IPS DF 19.7 (cell line): ENCODE measurements at places on chromosomes 1 and 21.

GRCh38 chr1:29473161-29473855, 237.0 kb downstream of the PTPRU start:
- no peak for DNase-seq

DNA sequence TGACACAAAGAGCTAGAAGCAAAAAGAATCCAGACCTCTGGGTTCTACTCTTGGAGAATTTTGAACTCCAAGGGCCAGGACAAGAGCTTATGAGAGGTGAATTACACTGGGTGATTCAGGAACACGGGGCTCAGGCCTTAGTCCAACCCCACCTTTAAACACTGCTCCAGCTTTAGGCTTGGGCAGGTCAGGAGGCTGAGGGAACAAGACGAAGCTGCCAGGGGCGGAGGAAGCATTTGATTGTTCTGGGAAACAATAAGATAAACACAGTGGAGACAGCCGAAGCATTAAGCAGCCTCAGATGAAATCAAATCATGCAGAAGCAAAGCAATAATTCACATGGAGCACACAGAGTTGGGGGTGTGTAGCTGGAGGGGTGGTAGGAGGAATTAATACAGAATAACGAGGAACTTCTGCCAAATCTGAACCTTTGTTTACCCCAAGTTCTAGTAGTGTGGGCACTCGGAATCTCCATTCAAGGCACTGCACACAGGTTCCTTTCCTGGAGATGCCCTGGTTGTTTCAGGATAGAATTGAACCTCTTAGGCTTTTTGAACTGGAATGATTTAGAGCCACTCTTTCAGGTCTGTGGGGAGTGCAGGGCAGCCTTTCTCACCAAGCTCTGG, 93.2 kb downstream of the PLXNA2 start:
- DNase-seq, result no peak

- DNase-seq, result no peak
Observed at GRCh38 chr21:45294509-45295291, 7.0 kb upstream of the POFUT2 start.

- DNase-seq, result no peak
Observed at GRCh38 chr1:37793773-37794371, at the start of gene MANEAL. MANEAL (plus strand) TSS chr1:37793847; CDS start chr1:37794183, 336 bp downstream.

DNA sequence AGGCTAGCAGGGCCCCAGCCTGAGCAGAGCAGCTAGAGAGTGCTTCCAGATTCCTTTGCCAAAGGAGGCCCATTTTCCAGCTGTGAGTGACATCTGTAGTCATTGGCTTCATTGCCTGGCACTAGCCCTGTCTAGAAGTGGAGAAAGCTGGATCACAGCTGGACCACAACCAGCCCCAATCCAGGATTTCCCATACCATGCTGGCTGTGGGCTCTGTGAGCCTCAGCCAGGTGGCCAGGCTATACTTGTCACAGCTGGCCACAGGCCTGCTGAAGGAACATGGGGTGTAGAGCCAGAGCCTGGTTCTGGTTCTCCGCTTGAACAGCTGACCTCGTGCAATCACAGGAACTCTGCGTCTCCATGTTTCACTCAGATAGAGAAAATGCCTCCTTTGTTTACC, 36.6 kb downstream of the RIMKLA start:
- no peak for DNase-seq

DNA sequence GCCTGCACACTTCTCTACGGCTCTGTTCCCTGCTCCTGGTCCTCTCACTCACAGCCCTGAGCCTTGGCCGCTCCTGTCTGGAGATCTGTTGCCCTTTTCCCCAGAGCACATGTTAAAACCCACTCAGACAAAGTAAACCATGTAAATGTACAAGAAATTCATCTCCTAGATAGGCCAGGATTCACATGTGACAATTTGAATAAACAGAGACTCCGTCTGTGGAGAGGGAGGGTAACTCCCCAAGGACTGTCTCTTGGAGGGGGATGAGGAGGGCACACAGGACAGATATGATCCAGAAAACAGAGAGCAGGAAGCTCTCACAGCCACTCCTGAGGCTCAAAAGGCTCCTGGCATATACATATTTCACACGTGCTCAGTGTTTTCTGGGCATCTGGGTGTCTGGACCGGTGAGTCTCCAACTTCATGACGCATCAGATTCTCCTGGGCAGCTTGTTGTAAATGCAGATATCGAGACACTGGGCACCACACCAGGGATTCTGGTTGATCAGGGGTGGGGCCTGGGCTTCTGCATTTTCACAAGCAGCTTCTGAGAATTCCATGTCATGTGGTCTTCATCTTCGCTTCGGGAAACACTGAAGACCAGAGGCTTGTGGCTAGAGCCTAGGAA, 6.4 kb upstream of the KAZN start:
- no peak for DNase-seq

- DNase-seq, result no peak
Observed at GRCh38 chr1:84598418-84598817, 24.2 kb upstream of the CTBS start.

DNA sequence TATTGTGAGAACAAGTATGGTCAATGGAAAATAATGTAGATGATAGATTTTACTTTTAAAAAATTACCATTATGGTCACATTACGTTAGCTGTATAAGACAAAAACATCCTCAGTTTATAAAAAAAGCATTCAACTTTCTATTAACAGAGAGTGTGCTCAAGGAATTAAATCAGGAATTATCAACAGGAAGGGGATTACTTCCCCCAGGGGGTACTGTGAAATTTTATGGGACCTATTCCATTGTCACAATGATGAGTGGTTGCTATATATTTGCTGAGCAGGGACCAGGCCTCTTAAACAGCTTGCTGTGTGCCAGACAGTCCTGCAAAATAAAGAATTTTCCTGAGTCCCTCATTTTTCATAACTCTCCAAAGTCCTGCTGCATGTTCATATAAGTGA, 21.2 kb downstream of the JAM2 start:
- DNase-seq, result no peak

DNA sequence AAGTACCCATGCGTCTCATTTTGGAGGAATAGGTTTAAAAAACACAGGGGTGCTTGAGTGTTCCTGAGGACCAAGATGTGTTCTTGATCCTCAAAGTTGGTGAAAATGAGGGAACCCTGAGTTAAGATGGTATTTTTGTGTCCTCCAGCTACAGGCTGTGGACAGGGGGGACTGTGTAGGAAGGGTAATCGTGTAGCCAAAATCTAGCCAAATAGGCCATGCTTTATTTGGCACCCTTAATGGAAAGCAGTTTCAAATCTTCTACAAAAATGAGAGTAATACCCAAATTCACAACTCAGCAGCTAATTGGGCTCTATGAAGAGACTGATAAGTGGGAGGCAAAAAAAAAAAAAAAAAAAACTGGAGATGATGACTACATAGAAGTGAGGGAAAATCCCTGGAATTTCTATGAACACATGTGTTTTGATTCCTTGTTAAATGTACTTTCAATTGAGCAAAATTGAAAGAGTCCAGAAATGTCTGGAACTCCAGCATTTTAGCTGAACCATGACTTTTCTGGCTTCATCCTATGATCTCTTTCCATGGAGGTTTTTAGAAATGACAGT, 470 bp downstream of the HSD11B1 start:
- DNase-seq, result no peak

DNA sequence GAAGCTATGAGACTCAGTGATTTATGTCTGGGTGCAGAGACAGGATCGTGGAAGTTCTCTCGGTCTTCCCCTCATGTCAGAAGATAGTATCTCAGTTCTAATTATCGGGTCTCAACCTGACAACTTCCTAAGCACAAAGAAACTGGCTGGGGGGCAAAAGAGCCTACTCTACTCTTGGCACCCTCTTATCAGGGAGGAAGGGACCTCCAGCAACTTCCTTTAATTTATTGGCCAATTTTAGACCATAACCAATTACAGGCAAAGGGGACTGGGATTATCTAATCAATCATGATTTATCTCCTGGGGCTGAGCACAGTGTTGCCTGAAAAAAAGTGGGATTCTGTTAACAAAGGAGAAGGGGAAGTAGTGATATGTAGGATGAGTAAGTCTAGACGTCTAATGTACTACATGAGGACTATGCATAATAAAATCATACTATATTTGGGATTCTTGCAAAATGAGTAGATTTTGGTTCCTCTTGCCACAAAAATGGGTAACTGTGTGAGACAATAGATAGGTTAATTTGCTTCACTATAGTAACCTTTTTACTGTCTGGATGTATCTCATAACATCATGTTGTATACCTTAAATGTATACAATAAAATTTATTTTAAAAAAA, 98.8 kb downstream of the ZFYVE9 start:
- DNase-seq, result no peak

GRCh38 chr1:91781371-91781825, 104.6 kb downstream of the TGFBR3 start:
- DNase-seq, result no peak

DNA sequence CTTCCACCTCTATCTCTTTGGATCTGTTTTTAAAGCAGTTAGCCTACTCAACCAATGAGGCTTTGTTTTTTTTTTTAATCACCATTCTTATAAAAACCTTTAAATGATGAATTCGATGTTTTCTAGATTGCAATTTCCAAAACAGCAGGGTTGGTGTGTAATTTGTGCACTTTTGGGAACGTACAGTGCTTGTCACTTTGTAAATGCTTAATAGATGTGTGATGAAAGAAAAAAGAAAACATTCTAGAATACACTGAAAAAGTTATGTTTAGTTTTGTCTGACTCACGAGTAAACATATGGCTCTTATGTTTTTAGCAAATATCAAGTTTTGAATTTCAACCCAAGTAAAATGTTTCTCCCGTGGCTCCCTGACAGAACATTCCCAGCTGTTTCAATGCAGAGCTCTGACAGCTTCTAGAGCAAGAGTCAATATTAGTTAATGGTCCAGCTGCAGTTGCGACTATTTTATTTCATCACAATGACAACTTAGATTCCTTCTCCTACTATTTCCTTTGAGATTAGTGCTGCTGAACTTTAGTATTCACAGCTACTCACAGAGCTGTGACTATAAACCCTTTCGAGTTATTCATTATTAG, 362.5 kb upstream of the ADAMTS5 start:
- DNase-seq, result no peak

DNA sequence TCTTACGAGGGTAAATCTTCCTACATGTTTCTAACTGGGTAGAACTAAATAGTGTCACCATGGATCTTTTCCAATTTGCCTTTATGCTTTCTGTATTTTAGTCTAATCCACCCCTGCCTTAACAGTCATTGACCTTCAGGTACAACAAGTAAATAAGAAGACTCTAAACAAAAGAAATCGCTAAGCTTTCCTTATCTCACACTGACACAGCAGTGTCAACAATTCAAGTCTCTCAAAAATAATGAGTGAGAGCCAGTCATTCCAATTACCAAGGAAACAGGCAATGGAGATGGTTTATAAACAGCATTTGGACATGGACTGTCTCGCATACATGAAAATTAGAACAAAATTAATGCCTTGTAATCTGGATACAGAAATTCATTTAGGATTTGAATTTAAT, 365.8 kb downstream of the VAV3 start:
- DNase-seq, result no peak

GRCh38 chr1:62573675-62574074, 23.6 kb upstream of the ANGPTL3 start:
- no peak for DNase-seq

GRCh38 chr1:17045150-17045549, 8.7 kb downstream of the SDHB start:
- no peak for DNase-seq

DNA sequence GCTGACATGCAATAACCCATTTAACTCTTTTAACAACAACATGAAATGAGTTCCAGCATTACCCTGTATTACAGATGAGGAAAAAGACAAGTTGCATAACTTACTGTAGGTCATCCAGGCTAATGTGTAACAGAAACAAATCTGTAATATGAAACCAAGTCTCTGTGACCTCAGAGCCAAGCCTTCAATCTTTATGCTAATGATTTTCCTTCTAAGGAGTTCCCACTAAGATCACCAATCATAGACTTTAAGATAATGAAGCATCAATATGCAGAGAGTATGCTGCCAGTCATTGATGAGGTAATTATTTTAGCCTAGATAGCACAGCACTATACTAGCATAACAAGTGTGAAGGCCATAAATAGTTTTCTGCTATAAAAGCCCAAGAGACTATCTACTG, 35.6 kb upstream of the RNPC3 start:
- no peak for DNase-seq

GRCh38 chr1:21546122-21546825, 37.1 kb downstream of the ALPL start:
- DNase-seq, result no peak

DNA sequence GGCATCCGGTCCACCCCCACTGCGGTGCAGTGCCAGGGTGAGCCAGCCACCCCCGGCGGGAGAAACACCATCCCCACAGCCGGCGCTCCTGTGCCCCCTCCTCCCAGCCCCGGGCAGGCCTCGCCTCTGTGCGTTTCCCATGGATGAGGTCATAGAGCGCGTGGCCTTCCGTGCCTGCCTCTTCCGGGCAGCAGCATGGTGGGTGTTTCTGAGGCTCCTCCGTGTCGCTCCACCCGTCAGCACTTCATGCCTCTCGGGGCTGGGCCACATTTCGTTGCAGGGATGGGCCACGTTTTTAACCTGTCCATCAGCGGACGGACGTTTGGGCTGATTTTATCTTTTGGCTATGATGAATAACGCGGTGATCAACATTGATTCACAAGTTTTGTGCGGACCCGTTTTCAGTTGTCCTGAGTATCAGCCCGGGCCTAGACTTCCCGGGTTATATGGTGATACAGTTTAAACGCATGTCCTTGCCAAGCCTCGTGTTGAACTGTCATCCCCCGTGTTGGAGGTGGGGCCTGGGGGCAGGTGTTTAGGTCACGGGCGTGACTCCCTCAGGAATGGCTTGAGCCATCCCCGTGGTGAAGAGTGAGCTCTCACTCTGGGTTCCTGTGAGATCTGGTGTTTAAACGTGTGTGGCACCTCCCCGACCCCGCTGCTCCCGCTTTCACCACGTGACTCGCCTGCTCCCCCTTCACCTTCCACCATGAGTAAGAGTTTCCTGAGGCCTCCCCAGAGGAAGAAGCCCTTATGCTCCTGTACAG, 64.8 kb downstream of the SLX9 start:
- DNase-seq, result no peak

- DNase-seq, result no peak
Observed at GRCh38 chr1:230145505-230145899, 78.5 kb downstream of the GALNT2 start.

- DNase-seq, result no peak
Observed at GRCh38 chr1:78141531-78142231, 95.9 kb downstream of the GIPC2 start.

DNA sequence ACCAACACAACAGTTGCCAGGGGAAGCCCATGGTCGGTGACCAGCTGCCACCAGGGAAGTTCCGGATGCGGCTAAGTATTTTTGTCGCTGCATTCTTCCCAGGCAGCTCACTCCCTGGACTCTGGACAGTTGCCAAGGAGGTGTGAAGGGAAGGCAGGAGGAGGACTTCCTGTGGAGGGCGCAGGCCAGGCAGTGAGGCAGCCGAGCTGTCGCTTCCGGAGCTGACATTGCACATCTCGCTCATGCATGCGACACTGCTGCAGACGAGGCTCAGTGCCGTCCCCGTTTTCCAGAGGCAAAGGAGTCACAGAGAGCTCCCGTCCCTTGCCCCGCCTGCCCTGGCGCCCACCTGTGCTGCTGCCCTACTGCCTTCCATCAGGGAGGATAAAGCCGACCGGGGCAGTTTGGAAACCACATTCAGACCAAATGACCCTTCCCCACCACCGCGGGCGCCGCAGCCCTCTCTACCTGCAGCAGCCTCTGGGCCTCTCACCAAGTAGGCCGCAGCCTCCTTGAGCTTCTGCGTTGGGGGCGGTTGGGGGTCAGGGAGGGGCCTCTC, 81.4 kb downstream of the NENF start:
- no peak for DNase-seq
